ENCODE measurements at places on chromosomes 6 and 20. TPM values are rescaled to one million over a fixed set of nuclear protein-coding genes. Genes with fewer than 3 reads are reported as not detected.

- DNase-seq = no peak
These were observed 115.4 kb downstream of the PFDN4 start for GRCh38 chr20:54323227-54323734.

Gene SHLD1
- total RNA-seq = 0.92 TPM

DNA sequence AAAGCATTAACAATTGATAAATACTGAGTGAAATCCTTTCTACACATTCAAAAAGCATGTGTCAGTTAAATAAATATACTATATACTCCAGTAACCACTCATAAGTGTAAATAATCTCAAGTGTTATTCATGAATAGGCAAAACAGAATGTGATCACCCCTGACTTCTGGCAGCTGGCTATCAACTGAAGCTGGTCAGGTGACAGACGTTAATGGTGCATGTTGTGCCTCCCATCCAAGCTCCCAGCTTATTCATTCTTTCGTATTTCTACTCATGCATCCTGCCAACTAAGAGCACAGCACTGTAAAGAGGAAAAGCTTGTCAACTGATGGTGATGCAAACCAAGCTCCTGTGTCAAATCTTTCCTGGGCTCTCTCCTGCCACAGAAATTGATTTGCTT is 7.7 kb downstream of the PSMB1 start:
- DNase-seq = no peak

Gene RAB23
- total RNA-seq = 3.0 TPM

Gene ARMH2
- total RNA-seq = not detected

Gene ZSWIM1
- 2.2 TPM for total RNA-seq

Gene ZSCAN31
- 10.2 TPM for total RNA-seq

DNA sequence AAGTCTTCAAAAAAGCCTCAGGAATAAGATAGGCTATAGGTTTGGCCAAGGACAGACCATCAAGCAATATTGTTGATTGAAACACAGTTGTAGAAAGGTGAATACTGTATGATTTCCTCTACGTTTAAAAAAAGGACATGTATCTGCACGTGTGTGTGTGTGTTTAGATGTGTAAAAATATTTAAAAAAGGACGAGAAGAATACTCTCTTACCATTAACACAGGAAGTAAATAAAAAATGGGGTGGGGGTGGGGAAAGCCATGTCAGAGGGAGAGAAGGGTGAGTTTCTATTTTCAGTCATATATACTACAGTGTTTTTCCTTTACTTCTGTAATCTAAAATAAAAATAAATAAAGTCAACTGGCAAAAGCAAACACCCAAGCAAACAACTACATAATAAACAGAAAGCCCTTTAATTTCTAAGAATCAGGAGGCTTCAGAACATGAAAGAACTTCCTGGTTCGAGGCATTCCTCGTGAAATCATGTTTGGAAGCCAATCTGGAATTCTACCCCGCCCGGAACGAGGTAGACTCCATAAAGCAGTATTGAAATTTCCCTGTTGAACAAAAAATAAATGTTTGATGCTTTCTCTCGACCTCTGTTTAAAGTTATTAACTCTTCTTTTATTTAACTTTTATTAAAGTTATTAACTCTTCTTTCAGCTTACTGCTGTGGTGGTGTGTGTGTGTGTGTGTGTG is 158.1 kb upstream of the ZNF217 start:
- no peak for DNase-seq

- DNase-seq = no peak
These were observed 197.0 kb upstream of the RNF217 start for GRCh38 chr6:124765280-124765679.

Gene FOXS1
- 0.51 TPM for total RNA-seq

DNA sequence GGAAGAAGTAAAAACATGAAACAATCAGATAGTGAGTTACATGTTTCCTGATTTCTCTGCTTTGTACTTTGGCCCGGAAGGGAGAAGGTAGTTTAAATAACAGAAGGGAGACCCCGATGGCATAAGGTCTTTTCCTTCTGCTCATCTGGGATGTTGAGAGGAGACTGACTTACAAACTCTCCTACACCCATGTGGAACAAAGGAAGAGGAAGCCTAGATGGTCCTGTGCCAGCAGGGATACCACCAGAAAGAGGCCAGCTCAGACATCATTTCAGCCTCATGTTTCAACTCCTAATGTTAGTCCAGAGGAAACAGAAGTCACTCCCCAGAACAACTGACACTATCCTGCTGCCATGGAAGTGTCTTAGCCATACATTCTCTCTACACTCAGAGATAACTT is 250.7 kb upstream of the NOX3 start:
- no peak for DNase-seq

DNA sequence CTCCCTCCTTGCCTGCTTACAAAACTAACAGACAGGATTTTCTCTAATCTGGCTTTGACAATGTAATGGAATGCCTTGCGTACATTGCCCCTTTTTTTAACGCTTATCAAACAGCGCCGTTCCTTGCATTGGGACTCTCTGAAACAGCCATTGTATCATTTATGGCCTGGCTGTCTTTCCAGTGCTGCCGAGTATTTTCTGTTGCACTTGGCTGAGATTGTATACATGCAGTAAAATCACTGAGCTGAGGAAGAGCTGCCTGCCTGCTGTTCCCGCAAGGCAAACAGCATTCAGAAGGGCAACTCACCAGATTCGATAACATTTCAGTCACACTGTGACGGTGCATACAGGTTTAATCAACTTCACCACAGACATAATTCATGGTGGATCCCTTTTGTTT is 106.0 kb downstream of the SH3BGRL2 start:
- DNase-seq = no peak

DNA sequence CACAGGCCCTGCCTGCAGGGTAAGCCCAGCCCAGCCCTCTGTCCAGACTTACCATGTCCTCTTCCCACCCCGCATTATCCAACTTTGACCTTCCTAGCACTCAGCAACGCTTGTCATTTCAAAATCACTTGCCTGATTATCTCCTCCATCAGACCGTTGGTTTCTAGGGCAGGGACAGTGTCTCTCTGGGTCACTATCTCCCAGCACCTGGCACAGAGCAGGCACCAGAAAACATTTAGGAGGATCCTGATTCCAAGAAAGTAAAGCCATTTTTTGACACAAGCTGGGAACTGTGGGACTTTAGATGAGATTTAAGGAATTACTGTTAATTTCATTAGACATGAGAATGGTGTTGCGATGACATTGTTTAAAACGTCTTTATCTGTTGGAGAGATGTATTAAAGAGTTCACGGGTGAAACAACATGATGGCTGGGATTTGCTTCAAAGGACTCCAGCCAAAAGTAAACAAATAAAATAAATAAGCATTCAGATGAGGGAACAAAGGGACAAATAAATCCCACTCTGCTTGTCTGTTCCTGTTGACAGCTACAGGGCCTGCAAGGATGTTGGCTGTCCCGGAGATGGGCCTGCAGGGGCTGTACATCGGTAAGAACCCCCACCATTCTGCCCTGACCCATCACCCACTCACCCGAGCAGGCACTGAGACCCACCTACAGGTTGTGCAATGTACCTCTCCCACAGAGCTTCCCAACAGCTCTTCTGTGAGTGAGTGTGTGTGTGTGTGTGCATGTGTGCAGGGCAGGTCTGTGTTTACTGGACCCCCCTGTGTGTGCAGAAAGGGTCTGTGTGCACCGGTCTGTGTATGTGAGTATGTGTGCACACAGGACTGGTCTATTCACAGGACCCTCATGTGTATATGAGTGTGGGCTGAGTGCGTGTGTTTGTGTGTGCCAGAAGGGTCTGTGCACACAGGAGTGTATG is 5.9 kb downstream of the HSPA12B start:
- no peak for DNase-seq

Gene MRPL2
- 19.6 TPM for total RNA-seq

DNA sequence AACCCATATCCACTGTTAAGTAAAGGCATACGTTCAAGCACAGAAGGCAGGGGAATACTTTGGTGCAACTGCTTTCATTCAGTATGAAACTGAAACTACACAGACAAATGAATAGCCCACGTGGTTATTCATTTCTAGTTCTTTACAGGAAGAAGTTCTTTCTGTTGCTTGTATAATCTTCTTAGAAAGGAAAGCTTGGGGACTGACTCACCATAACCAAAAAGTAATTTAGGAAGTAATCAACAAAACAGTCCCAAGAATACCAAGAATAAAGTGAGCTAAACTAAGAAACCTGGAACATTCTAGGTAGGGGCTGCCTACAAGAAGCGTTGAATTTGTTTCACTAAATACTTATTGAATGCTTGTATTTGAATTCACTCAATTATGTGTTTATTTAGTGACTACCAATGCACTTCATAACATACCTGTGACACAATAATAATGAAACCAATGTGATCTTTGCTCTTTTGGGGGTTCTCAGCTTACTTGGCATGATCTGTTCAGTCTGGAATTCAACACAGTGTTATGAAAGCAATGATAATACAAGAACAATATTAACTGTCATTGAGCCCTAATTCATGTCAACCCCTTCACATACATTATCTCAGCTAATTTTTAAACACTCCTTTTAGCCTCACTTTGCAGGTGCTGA is 25.1 kb upstream of the KIAA0408 start:
- no peak for DNase-seq

GRCh38 chr6:166258854-166259276 is 49.3 kb downstream of the PRR18 start:
- DNase-seq = no peak

DNA sequence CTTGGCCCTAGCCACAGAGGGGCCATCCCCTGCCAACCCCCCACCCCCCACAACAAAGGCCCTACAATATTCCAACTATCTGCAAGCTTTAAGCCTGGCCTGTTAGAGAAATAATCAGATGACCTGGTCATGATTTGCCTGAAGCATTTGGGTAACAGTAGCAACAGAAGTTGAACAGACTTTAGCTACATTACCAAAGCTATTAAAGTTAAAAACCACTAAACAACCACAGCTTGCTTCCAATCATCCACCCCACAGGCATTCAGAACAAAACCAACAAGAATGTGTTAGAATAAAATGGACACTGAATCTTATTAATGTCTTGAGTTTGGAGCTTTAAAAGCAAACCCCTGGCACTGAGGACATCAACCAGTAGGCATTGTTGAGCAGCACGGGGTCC is 250.9 kb downstream of the LRFN2 start:
- DNase-seq = no peak

Gene BTN1A1
- total RNA-seq = not detected

Gene SLC2A10
- 8.0 TPM for total RNA-seq

DNA sequence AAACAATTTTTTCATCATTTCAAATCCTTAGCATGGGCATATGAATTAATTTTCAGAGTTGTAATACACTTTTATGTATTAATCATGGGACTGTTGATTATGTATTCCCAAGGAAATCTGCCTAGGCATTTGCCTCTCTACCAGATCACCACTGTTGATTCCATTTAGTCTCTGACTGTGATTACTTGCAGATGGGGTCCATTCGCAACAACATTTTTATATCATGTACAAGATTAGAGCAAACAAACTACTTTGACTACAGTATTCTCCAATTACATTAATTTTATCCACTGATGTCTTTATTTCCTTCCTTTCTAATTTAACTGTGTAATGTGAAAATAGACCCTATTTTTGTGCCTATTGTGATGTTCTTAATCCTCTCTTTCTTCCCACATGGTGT is 831.4 kb upstream of the SLC35B3 start:
- no peak for DNase-seq

DNA sequence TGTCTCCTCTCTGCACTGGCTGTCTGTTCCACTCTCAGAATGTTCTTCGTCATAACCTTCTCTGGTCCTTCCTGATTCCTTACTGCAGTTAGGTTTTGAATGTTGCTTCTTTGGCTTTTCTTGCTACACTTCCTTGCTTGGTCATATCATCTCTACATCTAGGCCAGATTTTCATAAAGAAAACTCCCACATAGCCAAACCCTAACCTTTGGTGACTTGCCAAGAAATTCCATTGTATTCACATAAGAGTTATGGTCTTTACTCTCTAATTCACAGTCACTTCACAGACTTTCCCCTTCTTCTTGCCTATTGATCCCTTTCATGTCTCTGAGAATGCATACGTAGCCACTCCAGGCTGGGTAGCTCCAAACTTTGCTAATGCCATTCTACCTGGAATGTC is 41.9 kb upstream of the SIM1 start:
- DNase-seq = no peak

Gene MLN
- not detected for total RNA-seq

DNA sequence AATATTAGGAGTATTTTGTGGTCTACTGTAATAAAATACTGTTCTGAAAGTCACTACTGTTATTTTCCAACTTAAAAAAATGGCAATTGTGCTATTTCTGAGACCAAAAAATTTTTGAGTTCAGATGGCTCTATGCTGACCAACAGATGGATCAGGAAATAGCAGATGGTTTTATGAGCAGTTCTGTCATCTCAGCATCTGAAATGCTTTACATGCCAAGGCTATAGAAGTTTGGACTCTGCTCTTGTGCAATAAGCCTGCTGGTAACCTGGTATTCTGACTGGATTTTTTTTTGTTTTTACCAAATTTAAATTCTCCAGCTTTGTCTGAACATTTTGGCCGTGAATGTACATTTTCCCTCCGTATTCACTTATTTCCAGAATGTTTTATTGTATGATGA is 1127.5 kb downstream of the GRIK2 start:
- no peak for DNase-seq

DNA sequence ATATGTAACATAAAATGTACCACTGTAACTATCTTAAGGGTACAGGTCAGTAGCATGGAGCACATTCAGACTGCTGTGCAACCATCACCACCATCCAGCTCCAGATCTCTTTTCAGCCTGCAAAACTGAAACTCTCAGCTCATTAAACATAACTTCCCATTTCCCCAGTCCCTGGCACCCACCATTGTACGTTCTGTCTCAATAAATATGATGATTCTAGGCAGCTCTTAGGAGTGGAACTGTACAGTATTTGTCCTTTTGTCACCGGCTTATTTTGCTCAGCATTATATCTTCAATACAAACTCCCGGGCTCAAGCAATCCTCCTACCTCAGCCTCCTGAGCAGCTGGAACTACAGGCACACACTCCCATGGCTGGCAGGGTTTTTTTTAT is 1.5 kb downstream of the ZC3H12D start:
- DNase-seq = no peak

DNA sequence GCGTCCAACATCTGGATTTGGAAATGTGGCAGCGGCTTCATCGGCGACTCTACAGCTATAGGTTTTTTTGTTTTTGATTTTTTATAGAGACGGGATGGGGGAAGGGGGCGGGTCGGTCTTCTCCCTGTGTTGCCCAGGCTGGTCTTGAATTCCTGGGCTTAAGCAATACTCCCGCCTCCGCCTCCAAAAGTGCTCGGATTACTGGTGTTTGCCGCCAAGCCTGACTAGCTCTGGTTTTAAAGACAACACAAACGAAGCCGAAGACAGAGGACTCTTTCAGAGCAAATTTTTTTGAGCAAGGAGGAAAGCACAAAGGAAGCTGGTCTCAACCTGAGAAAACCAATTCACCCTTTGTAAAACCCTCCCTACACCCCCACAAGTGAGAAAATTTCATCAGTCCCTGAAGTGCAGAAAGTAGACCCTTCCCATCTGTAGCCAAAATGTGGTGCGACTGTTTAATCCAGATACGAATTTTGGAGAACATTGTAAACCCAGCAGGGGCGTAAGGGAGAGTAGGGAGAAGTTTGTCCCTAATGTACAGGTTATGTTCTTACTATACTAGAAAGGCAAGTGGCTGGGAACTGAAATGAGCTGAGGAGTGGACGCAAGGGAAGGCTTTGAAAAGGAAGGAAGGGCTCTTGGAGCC is 185.9 kb downstream of the TRIM27 start:
- no peak for DNase-seq

Gene PLA2G7
- 0.84 TPM for total RNA-seq

- no peak for DNase-seq
These were observed 25.2 kb downstream of the TRIM38 start for GRCh38 chr6:25987845-25988244.

Gene TRAPPC3L
- total RNA-seq = 0.19 TPM
